ENCODE measurements at places on chromosomes 5 and 9. TPM values are rescaled to one million over a fixed set of nuclear protein-coding genes. Genes with fewer than 3 reads are reported as not detected.

GRCh38 chr9:83596899-83597504 lies 25.9 kb upstream of the IDNK start:
- no peak overlapping the region for H3K4me3 ChIP-seq
- no peak overlapping the region for H3K27ac ChIP-seq
- H3K27me3 ChIP-seq: no peaks in the 10 kb centered on the region
- H3K36me3 ChIP-seq: no peaks in the 10 kb centered on the region

GRCh38 chr5:68265822-68266395 lies 50.4 kb downstream of the PIK3R1 start:
- H3K4me3 ChIP-seq: no peak overlapping the region
- H3K36me3 ChIP-seq: no peaks in the 10 kb centered on the region
- H3K27ac ChIP-seq: peak overlapping the region; percentile 88
- no peak for DNase-seq

DNA sequence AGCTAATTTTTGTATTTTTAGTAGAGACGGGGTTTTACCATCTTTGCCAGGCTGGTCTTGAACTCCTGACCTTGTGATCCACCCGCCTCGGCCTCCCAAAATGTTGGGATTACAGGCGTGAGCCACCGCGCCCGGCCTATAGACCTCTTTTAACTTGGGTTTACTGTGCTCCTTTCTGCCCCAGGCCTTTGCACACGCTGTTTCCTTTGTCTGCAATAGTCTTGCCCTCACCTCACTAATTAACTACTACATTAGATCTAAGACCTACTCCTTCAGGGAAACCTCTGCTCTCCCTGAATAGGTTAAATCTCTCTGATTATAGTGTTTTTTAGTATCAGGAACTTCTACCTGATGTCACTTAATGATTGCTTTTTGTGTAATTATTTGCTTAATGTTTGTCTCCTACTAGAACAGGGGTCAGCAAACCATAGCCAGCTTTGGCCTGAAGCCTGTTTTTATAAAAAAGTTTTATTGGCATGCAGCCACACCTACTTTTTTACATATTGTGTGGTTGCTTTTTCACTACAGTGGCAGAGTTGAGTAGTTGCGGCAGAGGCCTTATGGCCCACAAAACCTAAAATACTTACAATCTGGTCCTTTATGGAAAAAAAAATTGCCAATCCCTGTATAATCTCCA lies 31.2 kb upstream of the TLE1 start:
- H3K4me1 ChIP-seq: peaks cover 3% of the 10 kb centered on the region
- H3K27me3 ChIP-seq: no peaks in the 10 kb centered on the region
- peaks cover 6% of the 10 kb centered on the region for H3K36me3 ChIP-seq
- H3K4me3 ChIP-seq: no peak overlapping the region

PCDHA2 gene
- polyA plus RNA-seq: not detected

DNA sequence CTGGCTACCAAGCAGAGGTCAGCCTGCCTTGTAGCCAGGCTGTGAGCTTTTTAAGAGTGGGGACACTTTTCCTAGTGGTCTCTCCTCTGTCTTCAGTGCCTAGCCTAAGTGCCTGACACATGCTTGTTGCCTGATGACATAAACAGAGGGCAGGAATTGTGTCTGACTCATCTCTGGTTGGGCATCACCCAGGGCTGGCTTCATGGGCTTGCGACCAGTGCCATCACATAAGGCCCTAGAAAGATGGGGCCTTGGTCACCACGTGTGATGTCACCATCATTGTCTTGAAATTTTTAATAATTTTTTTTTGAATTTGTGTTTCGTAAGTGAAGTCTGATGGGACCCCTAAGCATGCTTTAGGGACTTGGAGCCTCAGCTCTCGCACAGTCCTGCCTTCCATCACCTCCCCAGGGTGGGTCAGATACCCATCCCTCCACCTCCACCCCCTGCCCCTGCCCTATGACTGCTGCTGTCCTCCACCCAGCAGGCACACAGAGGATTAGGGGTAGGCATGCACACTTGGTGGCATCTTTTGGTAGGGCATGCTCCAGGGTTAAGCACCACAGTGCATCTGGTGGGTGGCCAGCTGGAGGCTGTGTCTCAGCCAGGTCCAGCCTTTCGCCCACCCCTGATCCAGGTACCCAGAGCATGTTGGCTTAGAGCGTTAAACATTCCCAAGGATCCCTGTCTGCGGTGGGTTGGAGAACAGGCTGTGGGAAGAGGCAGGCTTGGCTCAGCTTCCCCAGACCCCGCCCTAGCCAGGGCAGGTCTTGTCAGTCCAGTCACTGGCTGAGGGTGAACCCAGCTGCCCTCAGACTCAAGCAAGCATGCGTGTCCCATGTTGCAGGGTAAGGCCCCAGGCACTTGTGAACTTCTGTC lies 80.1 kb upstream of the SH3PXD2B start:
- no peaks in the 10 kb centered on the region for H3K36me3 ChIP-seq
- H3K27ac ChIP-seq: no peak overlapping the region
- H3K4me3 ChIP-seq: no peak overlapping the region
- no peak for DNase-seq
- peaks cover 6% of the 10 kb centered on the region for H3K27me3 ChIP-seq
- no peaks in the 10 kb centered on the region for H3K4me1 ChIP-seq

DNA sequence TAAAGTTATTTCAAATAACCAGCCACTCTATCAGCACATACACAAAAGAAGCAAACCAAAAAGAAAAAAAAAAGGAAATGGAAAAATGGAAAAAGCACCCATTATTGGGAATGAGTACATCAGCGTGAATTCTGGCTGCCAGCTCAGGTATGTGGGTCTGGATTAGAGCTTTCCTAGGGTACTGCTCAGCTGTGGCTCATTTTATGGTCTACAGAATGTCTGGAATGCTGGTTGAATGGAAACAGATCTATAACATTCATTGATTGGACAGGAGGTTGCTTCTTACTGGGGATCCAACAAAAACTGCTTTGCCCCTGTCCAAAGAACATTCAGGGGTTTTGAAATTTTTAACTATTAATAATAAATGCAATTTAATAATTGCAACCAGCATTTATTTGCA lies 3.9 kb upstream of the CAST start:
- peaks cover 11% of the 10 kb centered on the region for H3K27me3 ChIP-seq
- H3K36me3 ChIP-seq: no peaks in the 10 kb centered on the region
- no peak overlapping the region for H3K4me3 ChIP-seq
- peaks cover 20% of the 10 kb centered on the region for H3K4me1 ChIP-seq
- no peak for DNase-seq

DNA sequence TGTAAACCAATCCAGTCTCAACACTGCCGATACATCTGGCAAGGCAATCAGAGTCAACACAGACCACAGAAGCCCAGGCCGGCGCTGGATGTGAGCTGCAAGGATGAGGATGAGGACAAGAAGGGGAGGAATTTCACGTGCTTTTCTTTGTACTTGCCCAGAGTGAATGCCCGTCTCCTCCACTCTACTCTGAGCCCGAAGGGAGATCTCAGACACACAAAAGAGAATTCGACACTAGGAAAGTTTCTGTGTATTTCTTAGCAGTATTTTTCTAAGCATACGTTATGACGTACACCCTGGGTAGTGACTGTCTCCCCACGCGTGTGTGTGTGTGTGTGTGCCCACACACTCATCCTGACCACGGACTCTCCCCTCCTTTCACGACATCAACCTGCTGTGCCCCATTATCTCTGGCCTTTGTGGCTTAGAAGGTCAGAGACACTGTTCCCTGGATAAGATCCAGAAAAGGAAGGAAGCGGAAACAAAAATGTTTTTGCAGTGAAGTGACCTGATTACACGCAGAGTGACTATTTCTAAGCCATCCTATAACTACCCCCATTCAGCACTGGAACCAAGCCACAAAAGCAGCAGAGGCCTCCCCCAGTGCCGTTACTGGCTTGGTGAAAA lies 227.3 kb upstream of the DAPK1 start:
- DNase-seq: no peak
- no peak overlapping the region for H3K4me3 ChIP-seq
- peaks cover 5% of the 10 kb centered on the region for H3K27me3 ChIP-seq
- H3K36me3 ChIP-seq: no peaks in the 10 kb centered on the region

- H3K27me3 ChIP-seq: no peaks in the 10 kb centered on the region
- no peak overlapping the region for H3K4me3 ChIP-seq
- no peaks in the 10 kb centered on the region for H3K4me1 ChIP-seq
- no peaks in the 10 kb centered on the region for H3K36me3 ChIP-seq
- no peak for DNase-seq
- no peak overlapping the region for H3K27ac ChIP-seq
Observed at GRCh38 chr5:163221581-163221980, 215.8 kb upstream of the CCNG1 start.

GRCh38 chr9:112784020-112784785 lies 33.6 kb downstream of the SNX30 start:
- no peak overlapping the region for H3K27ac ChIP-seq
- H3K4me1 ChIP-seq: peaks cover 60% of the 10 kb centered on the region
- no peaks in the 10 kb centered on the region for H3K36me3 ChIP-seq
- no peak overlapping the region for H3K4me3 ChIP-seq
- DNase-seq: no peak

DNA sequence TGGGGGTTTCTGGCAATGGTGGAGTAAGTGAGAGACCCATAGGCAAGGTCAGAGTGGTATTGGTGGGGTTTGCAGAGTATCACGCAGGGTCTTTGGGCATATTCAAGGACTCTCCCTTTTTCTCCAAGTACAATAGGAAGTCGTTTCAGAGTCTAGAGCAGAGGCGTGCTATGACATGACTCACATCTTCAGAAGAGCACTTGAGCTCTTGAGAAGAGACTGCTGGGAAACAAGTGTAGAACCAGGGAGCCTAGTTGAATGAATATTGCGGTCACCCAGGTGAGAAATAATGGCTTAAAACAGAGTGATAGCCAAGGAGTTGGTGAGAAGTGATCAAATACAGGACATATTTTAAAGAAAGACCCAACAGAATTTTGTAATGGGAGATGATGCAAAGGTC lies 813.4 kb downstream of the TLE1 start:
- H3K27me3 ChIP-seq: peaks cover 11% of the 10 kb centered on the region
- no peak overlapping the region for H3K4me3 ChIP-seq
- no peak overlapping the region for H3K27ac ChIP-seq
